ENCODE measurements at places on chromosomes 1 and 21.
A peak's percentile ranks its signal among the peaks of the same experiment; 100 is the strongest.

- no peak for DNase-seq
These were observed 94.7 kb downstream of the DMRTB1 start for GRCh38 chr1:53553734-53554509.

DNA sequence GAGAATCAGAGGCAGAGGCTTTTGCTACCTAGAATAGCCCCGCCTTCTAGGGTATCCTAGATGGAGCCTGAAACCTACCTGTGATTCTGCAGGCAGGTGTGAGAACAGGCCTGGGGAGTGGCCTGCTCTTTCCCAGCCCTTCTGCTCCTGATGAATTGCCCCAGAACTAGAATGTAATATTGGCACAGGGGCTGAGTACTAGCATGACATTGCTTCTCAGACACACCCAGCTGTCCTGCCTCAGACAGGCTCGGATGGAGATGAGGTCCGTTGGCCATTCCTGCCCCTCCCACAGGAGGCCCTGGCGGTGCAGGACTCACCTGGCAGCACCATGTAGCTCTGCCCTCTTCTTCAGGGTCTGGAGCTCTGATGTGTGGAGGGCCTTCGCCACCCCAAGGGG, 237.6 kb downstream of the GRIK3 start:
- DNase-seq = no peak

- DNase-seq = no peak
These were observed 1162.4 kb downstream of the BRINP3 start for GRCh38 chr1:189315035-189315901.

DNA sequence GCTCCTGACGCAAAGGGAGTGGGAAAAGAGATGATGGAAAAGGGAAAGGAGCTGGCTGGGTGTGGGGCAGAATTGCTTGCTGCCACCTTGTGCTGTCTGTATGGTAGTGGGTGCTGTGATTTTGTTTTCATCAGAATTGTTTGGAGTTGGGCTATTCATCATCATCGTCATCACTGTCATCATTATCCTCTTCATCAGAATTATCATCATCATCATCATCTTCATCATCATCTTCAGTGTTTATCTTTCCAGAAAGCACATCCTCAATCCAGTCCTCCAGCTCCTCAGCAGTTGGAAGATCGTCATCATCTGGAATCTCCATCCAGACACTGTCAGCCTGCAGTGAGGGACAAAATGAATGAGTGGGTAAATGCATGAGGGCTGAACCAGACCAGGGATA, 59.3 kb downstream of the VANGL1 start:
- no peak for DNase-seq

GRCh38 chr1:112713466-112714312, 1.4 kb downstream of the PPM1J start:
- DNase-seq = no peak

- DNase-seq = no peak
These were observed 46.7 kb upstream of the PPP2R5A start for GRCh38 chr1:212238552-212238951.

GRCh38 chr1:33821291-33821690, 42.6 kb upstream of the HMGB4 start:
- DNase-seq = no peak

- DNase-seq = no peak
These were observed 44.9 kb downstream of the CAPN9 start for GRCh38 chr1:230791986-230792564.

- DNase-seq = no peak
These were observed 771 bp downstream of the PACC1 start for GRCh38 chr1:212413902-212414327.

GRCh38 chr1:162136760-162137159, 67.3 kb downstream of the NOS1AP start:
- DNase-seq = peak; percentile 83

- no peak for DNase-seq
These were observed 26.2 kb upstream of the MAP3K7CL start for GRCh38 chr21:29104239-29104708.

- peak; percentile 39 for DNase-seq
These were observed 18.7 kb downstream of the WNT2B start for GRCh38 chr1:112527266-112528010.

DNA sequence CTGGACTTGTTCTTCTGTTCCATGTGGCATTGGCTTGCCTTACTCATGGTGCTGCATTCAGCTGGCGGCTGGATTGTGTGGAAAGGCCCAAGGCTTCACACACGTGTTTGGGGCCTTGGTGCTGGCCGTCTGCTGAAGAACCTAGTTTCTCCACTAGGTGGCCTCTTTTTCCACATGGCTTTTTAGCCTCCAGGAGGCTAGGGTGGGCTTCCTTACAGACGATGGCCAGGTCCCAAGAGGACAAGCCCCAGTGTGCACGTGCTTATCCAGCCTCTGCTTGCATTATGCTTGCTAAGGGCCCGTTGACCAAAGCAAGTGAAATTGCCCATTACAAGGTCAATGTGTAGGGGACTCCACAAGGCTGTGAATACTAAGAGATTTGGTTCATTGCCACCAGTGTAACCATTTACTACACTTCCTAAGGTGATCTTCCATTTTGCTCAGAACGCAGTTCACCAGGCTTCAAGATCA, 47.5 kb upstream of the FOXO6 start:
- DNase-seq = peak; percentile 51

GRCh38 chr21:44047996-44048560, 36.0 kb downstream of the TRAPPC10 start:
- DNase-seq = no peak

Measured in trophoblast cell (in vitro differentiated cells and primary cell).